Large intestine (tissue), 12 donors: ENCODE measurements at places on chromosomes 16 and 17. TPM values are rescaled to one million over a fixed set of nuclear protein-coding genes. Genes with fewer than 3 reads are reported as not detected.

GRCh38 chr16:81003610-81004460 lies 2.9 kb downstream of the CMC2 start:
- no peak for DNase-seq

- DNase-seq = no peak
Measured at GRCh38 chr16:30697264-30698138, 1.5 kb upstream of the SRCAP start.

DNA sequence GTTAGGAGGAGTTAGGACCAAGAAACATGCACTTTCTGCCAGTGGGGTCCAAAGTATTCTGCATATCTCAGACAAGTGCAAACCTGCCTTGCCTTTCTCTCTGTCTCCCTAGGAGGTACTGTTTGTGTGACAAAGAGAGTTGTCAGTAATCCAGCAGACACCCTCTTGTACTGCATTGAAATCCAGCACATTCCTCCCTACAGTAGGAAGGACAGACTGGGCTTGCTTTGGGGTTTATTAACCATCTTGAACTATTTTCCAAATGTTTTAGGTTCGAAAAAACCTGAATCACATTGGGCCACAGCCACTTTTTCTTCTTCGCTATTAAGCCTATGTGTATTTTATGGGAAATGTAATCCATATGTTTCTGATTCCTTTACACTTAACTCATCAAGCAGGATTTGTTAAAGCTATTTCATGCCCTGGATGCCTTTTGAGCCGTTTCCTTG lies 204.2 kb upstream of the KCNJ16 start:
- DNase-seq = no peak

GRCh38 chr17:47719411-47720152 lies 13.5 kb upstream of the TBX21 start:
- DNase-seq = no peak

- no peak for DNase-seq
Measured at GRCh38 chr16:8283195-8283594, 307.1 kb downstream of the TMEM114 start.

- no peak for DNase-seq
Measured at GRCh38 chr16:66344533-66345145, 21.9 kb upstream of the CDH5 start.

GRCh38 chr16:47499080-47499699 lies 38.1 kb downstream of the PHKB start:
- DNase-seq = no peak

DNA sequence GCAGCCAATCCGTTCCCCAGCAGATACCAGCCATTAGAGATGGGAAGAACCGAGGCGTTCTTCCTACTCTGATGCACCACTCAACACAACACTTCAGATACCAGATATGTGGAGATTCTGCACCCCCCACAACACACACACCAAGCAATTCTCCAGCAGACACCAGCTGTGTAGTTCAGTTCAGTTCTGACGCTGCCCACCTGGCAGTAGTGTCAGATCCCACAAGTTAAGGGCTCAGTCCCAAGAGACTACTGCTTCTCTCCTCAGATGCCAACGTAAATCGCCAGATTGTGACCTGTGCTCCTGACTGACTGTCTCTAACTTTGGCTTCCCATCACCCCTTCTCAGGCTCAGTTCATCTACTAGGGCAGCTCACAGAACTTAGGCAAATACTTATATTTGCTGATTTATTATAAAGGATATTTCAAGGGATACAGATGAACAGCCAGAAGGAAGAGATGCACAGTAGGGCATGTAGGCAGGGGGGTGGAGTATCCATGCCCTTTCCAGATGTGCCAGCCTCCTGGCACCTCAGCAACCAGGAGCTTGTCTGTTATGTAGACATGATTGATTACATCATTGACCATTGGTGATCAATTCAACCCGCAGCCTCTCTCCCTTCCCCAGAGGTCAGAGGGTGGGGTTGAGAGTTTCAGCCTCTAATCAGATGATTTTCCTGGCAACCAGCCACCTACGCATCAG lies 110.6 kb downstream of the PRKCA start:
- DNase-seq = no peak

- no peak for DNase-seq
Measured at GRCh38 chr17:65529761-65530522, 31.5 kb downstream of the AXIN2 start.

GRCh38 chr16:11273721-11274324 lies 394 bp upstream of the PRM3 start:
- no peak for DNase-seq

DNA sequence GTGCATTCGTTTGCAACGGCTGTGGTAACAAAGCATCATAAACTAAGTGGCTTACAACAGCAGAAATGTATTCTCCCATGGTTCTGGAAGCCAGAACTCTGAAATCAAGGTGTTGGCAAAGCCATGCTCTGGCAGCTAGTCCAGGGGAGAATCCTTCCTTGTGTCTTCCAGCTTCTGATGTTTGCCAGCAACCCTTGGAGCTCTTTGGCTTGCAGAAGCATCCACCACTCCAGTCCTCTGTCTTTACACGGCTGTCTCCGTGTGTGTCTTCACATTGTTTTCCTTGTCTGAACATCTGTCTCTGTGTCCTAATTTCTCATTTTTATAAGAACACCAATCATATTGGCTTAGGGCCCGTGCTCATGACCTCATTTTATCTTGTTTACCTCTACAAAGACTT lies 265.3 kb upstream of the HSBP1 start:
- DNase-seq = no peak

GRCh38 chr17:38729886-38730525 lies at the start of gene CISD3:
TSS of gene CISD3 (plus strand) at chr17:38730341. CDS start at chr17:38730359, 18 bp downstream.
- peak; percentile 88 for DNase-seq

- DNase-seq = peak; percentile 93
Measured at GRCh38 chr17:27494192-27495091, 38.2 kb downstream of the KSR1 start.

GRCh38 chr17:31462261-31462660 lies 70.8 kb downstream of the RAB11FIP4 start:
- no peak for DNase-seq

- no peak for DNase-seq
Measured at GRCh38 chr17:69857412-69857835, 217.6 kb upstream of the KCNJ16 start.

GRCh38 chr17:927611-928461 lies 51.7 kb downstream of the NXN start:
- DNase-seq = peak; percentile 40

- DNase-seq = peak; percentile 62
Measured at GRCh38 chr17:83079352-83079747, at the start of gene METRNL. TSS of gene METRNL (plus strand) at chr17:83079609. CDS start at chr17:83079816, 207 bp downstream.

- DNase-seq = no peak
Measured at GRCh38 chr16:51149721-51150164, 1.3 kb downstream of the SALL1 start.

DNA sequence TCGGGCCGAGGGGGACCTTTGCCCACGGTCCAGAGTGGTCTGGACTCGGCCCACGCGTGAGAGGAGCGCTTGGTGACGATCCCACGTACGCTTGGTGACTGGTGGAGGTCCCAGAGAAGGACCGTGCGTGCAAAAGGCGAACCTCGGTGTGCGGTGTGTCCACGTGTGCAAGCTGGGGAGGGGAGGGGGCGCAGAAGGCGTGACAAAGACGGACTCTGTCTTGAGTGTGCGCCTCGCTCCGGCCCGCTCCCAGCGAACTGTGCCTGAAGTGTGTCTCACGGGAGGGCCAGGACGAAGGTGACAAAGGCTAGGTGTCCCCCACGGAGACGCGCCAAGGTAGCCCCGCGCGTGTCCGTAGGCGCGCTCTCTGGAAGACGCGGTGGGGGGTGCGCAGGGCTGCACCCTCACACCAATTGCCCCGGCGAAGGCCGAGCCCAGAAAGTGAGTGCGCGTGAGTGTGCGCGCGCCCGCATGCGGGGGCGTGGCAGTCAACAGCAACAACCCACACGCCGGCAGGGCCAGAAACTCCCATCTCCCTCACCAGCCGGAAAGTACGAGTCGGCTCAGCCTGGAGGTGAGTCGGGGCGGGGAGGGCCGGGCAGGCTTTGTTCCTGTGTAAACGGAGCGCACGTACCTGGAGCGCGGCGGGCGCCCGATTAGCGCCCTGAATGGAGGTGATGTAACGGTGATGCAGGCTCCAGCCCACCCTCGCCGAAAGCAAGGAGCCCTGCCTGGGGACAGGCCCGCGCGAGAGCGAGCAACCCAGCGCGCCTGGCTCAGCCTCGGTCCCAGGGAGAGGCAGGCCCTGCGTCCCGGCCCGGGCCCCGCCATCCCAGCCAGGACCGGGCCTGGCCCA lies at the start of gene GPRC5C:
Gene GPRC5C (plus strand): TSS at position 521 of the 856 bp plus-strand sequence. CDS start 7,689 bp downstream, outside the sequence.
- DNase-seq = peak; percentile 91

- DNase-seq = no peak
Measured at GRCh38 chr16:72203401-72203800, 31.4 kb upstream of the PMFBP1 start.

The HSD3B7 gene
- 11.7 TPM for polyA plus RNA-seq

The CDRT15L2 gene
- polyA plus RNA-seq = not detected

The CBX2 gene
- 14.4 TPM for polyA plus RNA-seq

The FOXL1 gene
- polyA plus RNA-seq = 5.1 TPM

The TOM1L1 gene
- polyA plus RNA-seq = 107 TPM

The FOXN1 gene
- polyA plus RNA-seq = 0.04 TPM

The LGALS9C gene
- polyA plus RNA-seq = 0.51 TPM
